ENCODE measurements at places on chromosomes 12 and 14.

GRCh38 chr12:123828120-123828519 is 66.0 kb downstream of the DNAH10 start:
- DNase-seq = no peak

DNA sequence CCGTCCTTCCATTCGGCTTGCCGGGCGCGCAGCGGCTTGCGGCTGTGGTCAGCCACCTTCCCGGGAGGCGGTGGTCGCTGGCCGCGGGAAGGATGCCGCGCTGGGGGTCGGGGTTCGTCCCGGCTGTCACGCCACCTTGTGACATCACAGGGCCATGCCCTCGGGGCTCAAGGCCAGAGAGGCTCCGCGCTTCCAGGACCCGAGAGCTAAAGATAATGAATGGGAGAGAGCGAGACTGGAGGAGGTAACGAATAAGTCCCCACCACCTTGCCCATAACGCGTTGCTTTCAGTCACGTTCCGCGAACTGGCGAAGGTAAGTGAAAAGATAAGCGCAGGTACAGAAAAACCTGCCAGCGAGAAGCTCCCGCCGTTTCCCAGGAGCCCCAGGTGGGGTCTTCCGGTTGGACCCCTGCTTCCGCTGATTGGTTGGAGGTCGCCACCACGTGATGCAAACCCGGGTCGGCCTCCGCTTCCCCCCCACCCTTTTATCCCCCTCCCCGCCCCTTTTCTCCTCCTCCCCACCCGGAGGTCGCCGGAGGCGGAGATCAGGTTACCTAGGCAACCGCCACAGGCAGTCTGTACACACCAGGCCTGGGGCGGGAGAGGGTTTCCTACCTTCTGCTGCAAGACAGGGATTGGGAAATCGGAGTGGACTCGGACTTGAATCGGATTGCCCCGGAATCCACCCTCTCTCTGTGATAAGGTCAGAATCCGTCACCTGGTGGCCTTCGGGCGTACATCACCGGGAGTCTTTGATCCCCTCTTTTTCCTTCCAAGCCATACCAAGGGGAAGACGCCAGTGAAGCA is at the start of gene LRRC9:
Gene LRRC9, plus strand, starts transcription at position 575 of the 808 bp plus-strand sequence.
- DNase-seq = peak; percentile 88

- no peak for DNase-seq
Measured at GRCh38 chr12:156945-157344, 57.0 kb downstream of the SLC6A12 start.

DNA sequence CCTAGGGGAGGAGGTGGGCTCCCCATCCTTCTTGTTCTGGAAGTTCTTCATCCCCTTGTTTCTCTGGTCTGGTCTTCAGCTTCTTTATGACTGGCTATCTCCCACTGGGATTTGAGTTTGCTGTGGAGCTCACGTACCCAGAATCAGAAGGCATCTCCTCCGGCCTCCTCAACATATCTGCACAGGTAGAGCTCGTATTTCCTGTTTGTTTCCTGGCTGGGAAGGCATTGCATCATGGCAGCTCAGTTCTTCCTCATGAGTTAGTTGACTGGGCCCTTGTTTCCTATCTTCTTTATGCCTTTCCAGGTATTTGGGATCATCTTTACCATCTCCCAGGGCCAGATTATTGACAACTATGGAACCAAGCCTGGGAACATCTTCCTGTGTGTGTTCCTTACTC is 19.8 kb downstream of the ERG28 start:
- DNase-seq = no peak

DNA sequence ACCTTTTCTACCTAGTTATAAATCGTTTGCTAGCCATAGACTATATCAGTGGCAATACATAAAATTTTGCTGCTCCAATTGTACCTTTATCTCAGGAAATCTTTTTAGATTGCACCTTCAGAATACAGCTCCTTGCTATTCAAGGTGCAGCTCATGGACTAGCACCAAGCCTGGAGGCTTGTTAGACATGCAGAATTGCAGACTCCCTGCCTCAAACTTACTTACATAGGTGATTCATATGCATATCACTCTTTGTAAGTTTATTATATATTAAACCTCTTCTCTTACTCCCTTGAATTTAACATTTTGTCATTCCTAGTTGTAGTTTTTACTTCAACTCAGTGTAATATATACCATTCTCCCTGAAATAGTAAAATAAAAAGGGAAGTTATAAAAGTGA is 195.4 kb upstream of the PDZRN4 start:
- no peak for DNase-seq

DNA sequence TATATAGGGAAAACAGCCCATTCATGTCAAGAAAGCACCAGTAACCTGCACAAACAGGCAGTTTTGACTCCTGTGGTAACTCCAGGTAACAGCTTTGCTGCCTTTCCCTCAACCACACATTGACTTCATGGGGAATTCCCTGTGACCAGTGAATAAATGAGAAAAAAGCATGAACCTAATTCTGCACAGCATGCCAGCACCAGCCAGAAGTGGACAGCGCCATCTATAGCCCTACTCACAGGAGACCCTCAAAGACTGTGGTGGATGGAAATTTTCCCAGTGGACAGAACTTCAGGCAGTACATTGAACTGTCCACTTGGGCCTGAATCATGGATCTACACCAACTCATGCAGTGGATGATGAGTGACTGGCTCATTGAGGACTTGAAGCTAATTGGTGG is 152.1 kb downstream of the SLC8A3 start:
- DNase-seq = no peak

- DNase-seq = no peak
Measured at GRCh38 chr12:64088431-64089349, 133.4 kb downstream of the KICS2 start.

DNA sequence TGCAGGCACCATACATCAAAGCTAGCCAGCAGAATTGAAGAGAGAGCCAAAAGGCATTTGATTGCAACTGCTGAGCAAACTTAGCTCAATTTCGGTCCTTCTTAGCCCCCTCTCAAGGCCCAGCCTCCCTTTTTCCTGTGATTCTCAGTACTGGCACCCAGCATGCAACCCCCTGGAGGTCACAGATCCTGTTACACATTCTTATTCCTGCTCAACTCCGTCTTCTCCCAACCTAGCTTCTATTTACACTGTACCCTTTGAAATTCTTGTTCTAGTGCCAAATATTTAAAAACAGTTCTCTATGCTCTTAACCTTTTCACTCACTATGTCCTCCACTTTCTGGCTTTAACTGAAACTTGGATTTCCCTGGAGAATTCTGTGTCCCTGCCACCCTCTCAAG is 131.3 kb upstream of the CPSF6 start:
- no peak for DNase-seq

DNA sequence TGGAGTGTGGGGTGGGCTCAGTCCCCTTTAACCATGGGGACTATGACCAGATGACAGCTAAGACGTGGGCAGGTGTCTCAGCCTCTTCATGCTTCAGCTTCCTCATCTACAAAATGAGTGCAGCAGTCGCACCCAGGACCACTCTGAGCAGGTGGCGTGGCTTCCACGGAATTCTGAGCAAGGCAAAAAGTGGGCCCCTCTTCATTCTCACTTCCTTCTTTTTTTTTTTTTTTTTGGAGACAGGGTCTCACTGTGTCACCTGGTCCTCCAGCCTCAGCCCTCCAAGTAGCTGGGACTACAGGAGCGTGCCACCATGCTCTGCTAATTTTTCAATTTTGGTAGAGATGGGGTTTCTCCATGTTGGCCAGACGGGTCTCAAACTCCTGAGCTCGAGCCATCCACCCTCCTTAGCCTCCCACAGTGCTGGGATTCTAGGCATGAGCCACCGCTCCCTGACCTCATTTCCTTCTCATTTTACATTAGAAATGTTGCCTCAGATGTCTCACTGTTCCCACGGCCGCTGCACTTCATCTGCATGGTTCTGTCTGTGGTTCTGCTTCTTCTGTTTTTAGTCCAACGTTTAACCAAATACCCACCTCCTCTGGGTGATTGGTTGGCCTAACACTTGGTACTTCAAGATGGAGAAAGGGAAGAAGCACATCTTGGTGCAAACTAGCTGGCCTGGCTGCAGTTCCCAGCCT is 41.3 kb upstream of the BCL7A start:
- DNase-seq = no peak

- no peak for DNase-seq
Measured at GRCh38 chr14:51382506-51382905, 142.5 kb downstream of the TMX1 start.

DNA sequence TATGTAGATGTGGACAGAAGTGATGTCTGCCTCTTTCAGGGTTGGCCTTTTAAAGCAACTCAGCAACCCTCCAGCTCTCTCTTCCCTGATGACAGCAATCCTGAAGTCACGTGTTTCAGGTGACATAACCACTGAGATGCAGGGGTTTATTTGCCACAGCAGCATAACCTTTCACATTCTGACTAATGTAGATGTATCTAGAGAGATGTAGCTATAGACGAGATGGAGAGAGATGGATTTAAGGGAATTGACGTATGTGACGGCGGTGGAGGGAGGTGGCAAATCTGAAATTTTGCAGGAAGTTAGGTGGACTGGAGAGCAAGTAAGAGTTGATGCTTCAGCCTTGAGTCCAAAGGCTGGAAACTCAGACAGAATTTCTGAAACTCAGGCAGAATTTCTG is 126.0 kb downstream of the ZFP36L1 start:
- no peak for DNase-seq

- no peak for DNase-seq
Measured at GRCh38 chr12:5432011-5432400, at the start of gene NTF3. Gene NTF3, plus strand, starts transcription at chr12:5432108. Its CDS starts 217 bp downstream, at chr12:5432325.

- no peak for DNase-seq
Measured at GRCh38 chr12:15928870-15929571, 17.9 kb downstream of the DERA start.

- DNase-seq = no peak
Measured at GRCh38 chr12:81468206-81468605, 290.9 kb downstream of the PPFIA2 start.

- no peak for DNase-seq
Measured at GRCh38 chr12:102513739-102514138, 33.4 kb upstream of the IGF1 start.

GRCh38 chr14:101717663-101718490 is 43.6 kb upstream of the PPP2R5C start:
- DNase-seq = no peak

- DNase-seq = peak; percentile 5
Measured at GRCh38 chr14:37985826-37986470, 221.8 kb upstream of the SSTR1 start.

DNA sequence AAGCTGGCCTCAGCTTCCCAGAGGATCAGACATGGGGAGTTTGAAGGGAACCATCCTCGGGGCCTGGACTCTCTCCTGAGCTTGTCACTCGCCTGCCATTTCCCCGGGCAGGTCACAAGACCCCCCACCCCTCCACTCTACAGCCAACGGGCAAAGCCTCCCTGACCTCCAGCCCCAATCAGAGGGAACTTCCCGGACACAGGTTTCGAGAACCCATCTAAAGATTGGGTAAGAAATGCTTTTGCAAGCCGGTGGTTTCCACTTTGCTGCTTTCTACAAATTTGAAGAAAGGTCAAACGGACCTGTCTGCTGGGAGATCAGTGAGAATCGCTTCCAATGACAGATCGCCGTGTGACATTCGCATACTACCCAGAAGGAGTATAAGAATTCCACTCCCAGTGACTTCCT is 89.6 kb downstream of the SCARB1 start:
- DNase-seq = no peak

- no peak for DNase-seq
Measured at GRCh38 chr12:106227641-106228319, 20.0 kb downstream of the CKAP4 start.

GRCh38 chr12:110534811-110535210 is 32.7 kb downstream of the RAD9B start:
- DNase-seq = no peak

DNA sequence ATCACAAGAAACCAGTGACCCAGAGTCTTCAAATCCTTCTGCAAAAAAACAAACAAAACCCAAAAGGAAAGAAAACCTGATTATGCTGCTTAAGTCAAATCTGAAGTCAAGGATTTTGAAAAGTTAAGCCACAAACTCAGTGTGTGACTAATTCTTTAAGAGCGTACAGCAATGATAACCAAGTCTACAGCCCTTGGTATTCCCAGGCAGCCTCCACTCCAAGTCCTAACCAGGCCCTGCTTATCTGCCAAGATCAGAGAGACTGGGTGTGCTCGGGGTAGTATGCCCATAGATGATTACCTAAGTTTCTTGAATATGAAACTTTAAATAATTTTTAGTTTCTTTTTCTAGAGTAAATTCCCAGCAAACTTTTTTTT is 13.1 kb downstream of the PGAM5 start:
- DNase-seq = no peak

DNA sequence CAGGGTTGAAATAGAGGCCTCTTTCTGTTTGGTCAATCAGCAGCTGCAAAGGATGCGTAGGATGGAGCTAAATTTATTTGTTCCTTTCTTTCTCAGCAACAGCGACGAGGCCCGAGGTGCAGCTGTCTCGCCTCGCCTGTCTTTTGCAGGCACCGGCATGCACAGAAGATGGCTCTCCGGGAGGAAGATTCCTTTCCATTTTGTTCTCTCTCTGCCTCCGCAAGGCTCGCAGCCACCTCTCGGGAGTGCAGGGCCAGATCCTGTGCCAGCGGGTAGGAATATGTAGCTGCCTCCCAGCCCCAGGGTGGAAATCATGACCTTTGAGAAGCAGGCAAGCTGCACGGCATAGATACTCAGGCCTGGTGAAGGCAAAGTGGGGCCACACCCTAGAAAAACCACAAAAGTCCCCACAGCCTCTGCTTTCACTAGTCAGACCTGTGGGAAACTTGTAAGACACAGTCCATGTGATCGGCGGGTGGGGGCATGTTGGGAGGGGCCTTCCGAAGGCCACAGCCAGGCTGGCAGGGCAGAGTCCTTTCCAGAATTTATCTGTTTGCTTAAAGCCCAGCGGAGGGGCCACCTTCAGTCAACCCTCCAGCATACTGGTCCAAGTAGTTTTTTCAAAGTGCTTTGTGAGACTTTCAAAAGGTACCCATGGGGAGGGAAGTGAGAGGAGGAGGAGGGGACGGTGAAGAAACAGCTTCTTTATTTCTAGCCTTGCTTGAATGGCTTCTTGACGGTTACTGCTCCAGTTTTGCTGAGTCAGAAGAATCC is at the start of gene MAP1LC3B2:
Gene MAP1LC3B2, plus strand, starts transcription at position 220 of the 774 bp plus-strand sequence. CDS start 16,562 bp downstream, outside the sequence.
- no peak for DNase-seq

DNA sequence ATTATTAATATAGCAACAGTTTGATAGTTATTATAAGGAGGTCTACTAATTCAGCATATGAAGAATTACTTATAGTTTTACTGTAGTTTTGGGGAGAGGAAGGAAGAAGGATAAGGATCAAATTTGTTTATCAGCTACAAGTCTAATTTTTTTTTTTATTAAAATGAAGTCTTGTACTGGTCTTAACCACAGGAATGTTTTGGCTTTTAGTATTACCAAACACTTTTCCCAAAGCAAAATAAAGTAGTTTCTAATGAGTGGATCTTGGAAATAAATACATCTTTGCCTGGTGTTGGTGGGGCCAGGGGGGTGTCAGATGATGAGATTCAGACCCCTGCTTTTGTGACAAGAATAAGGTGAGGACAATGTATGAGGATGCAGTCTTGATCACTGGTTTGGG is 57.2 kb upstream of the ZDHHC17 start:
- no peak for DNase-seq

- DNase-seq = no peak
Measured at GRCh38 chr12:76032043-76032981, 736 bp upstream of the PHLDA1 start.

GRCh38 chr12:105406497-105406896 is 76.0 kb downstream of the C12orf75 start:
- DNase-seq = no peak

GRCh38 chr12:6039894-6040601 is 84.4 kb downstream of the VWF start:
- DNase-seq = peak; percentile 66

- DNase-seq = no peak
Measured at GRCh38 chr12:20320552-20320951, 47.8 kb upstream of the PDE3A start.

- no peak for DNase-seq
Measured at GRCh38 chr12:89075880-89076540, 276.3 kb downstream of the DUSP6 start.
